ENCODE measurements at places on chromosomes 2 and 18. TPM values are rescaled to one million over a fixed set of nuclear protein-coding genes. Genes with fewer than 3 reads are reported as not detected.

GRCh38 chr18:48617844-48618497, 79.1 kb downstream of the CTIF start:
- no peak for DNase-seq

Gene MYO5B
- total RNA-seq, result under 0.01 TPM

Gene PLB1
- total RNA-seq, result 7.8 TPM

DNA sequence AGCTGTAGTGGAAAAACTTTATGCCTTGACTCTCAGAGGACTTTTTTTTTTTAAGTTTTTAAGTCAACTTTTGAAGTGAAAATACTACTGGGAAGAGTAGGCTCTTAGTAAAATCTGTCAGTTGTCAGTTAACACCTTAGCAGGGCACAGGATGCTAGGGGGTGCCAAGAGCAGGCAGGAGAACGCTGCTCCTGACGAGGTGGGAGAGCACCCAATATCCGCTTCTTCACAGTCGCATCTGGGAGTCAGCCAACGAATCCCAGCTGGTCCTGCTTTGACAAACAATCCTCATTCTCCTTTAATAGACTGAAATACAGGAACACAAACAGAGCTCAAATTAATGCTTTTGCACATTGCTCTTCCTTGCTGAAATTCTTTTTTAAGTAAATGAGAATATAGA, 709.5 kb upstream of the ACVR2A start:
- no peak for DNase-seq

Gene TRIP12
- 78.6 TPM for total RNA-seq

DNA sequence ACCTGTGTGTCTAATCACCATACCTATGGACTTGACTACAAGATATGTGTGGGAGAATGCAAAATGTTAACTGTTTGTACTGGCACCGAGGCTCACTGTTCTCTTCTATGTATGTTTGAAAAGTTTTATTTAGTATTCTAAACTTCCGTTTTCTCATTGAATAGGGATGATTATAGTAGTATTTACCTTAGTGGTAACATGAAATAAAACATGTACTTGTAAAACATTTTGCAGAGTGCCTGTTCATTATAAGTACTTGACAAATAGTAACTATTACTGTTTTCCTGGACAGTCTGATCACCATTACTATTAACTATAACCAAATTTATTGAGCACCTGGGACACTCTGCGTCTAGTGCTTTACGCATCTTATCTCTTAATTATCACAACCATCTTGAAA, 24.8 kb downstream of the DDX1 start:
- DNase-seq, result no peak

DNA sequence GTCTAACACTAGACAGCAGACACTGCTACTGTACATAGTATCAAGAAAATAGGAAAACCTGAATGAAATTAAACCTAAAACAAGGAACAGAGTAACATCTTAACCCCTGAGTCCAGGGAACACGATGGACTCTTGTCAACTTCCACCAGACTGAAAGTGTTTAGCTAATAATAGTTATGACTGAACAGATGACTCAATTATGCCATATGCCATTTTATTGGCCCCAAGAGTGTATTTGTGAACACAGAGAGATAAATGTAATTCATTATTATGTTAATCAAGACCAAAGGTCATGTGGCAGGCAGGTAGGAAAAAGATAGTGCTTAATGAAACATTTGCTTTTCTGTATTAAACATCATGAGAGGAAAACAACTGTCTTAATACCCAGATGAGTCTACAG, 58.0 kb downstream of the NYAP2 start:
- DNase-seq, result no peak

DNA sequence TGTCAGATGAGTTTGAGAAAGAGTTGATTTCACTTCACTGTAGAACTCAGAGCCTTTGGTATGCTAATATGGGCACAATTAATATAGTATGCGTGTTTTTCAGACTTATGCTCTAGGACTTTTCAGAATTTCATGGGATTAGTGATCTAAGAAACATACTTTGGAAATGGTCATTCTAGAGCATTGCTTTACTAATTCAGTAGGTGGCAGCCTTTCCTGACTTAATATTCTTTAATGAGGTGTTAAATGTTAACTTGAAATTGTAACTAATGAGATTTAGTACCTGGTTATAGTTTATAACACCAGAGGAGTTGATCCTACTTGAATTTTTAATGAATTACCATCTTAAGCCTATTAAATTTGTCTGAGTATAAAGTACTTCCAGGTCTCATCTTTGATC, 28.4 kb downstream of the ACTR2 start:
- DNase-seq, result no peak

GRCh38 chr2:235170536-235171521, 219.0 kb downstream of the SH3BP4 start:
- no peak for DNase-seq

- no peak for DNase-seq
Observed at GRCh38 chr2:188746727-188747126, 227.4 kb upstream of the COL3A1 start.

DNA sequence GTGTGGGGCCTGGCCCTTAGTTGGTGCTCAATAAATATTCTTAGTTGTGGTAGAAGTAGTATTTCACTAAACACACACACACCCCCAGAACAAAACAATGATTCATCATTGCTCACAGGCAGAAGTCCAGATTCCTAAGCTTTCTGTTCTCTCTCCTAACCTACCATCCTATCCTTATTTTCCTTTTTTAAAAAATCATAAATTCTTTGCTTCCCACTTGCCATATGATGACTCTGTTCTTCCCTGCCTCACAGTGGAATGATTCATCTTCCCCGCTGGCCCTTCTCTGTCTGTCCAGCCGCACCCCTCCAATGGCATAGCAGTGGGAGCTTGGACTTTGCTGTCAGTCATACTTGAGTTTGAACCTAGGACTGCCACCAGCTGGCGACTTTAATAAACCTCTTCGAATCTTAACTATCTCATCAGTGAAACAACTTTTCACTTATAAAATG, 5.2 kb downstream of the EML6 start:
- no peak for DNase-seq

Gene MAP3K19
- total RNA-seq, result under 0.01 TPM

- DNase-seq, result no peak
Observed at GRCh38 chr2:113091231-113091896, 23.6 kb downstream of the IL1F10 start.

GRCh38 chr2:26136451-26136850, 36.4 kb upstream of the GAREM2 start:
- no peak for DNase-seq

DNA sequence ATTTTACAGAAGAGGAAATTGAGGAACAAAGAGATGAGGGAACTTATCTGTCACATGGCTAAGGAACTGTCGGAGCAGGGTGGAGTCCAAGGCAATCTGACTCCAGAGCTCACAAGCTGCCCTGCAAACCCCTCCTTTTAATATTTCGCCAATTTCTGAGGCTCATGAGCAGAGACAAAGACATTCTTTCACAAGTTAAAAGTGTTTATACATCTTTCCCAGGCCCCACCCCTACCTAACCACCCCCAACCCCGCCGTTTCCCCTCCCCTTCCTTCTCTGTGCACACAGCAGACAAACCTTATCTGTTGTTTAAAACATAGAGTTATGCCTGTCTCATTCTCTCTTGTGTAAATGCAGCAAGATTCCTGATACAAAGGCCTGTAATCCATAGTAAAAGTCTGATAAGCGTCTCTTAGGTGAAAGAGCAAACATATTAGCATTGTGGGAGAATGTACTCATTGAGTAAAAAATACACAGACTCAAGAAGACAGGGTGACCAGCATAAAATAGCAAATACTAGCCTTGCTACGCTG, 44.3 kb downstream of the EPHA4 start:
- no peak for DNase-seq

GRCh38 chr2:10193851-10194820, 71.6 kb downstream of the RRM2 start:
- no peak for DNase-seq

Gene FOSL2
- 32.3 TPM for total RNA-seq

Gene C18orf54
- total RNA-seq, result 1.6 TPM

Gene TTC27
- total RNA-seq, result 17.5 TPM

Gene CHN1
- 0.54 TPM for total RNA-seq

Gene DSC3
- total RNA-seq, result not detected

DNA sequence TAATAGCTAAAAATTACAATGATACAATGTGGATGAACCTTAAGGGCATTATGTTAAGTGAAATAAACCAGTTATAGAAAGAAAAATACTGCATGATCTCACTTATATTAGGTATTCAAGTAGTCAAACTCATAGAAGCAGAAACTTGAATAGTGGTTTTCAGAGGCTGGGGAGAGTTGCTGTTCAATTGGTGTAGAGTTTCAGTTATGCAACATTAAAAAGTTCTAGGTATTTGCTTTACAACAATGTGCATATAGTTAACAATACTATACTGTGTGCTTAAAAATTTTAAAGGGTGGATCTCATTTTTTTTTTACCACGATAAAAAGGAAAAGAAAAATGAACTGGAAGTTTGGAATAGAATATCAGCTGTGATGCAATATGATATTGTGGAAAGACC, 479.1 kb downstream of the SPAG16 start:
- no peak for DNase-seq

DNA sequence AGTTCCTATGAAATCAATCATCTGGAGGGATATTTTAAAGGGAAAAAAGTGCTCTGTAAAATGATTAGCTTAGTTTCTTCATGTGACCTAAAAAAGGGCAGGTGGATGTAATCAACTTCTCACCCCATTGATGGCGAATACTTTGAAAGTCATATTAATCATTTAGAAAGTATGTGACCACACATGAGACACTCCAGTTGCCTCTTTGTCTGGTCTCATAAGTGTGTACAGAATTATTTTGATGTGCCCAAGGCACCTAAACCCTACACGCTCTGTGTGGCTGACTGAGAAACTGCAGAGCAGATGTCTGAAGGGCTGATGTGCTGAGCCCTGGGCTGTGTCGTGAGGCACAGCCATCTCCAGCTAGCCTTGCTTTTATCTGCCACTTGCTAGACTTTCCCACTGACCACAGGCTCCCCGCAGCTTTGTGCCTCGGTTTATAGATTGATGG, 26.9 kb downstream of the SGPP2 start:
- DNase-seq, result no peak
